ENCODE measurements at places on chromosomes 11 and 22. TPM values are rescaled to one million over a fixed set of nuclear protein-coding genes. Genes with fewer than 3 reads are reported as not detected.

GLYATL1 gene
- not detected for total RNA-seq

SELENOH gene
- 107 TPM for total RNA-seq

MAPK11 gene
- total RNA-seq: 4.7 TPM

POLR3H gene
- total RNA-seq: 43.9 TPM

MMP12 gene
- total RNA-seq: 0.06 TPM

SCGB1D2 gene
- total RNA-seq: not detected

FBLN1 gene
- total RNA-seq: 50.2 TPM

NNMT gene
- total RNA-seq: 244 TPM

KCNJ11 gene
- 0.44 TPM for total RNA-seq

RANBP1 gene
- 290 TPM for total RNA-seq

B4GAT1 gene
- total RNA-seq: 18.2 TPM

HEPHL1 gene
- total RNA-seq: not detected
